ENCODE measurements at places on chromosomes 3 and 15.

DNA sequence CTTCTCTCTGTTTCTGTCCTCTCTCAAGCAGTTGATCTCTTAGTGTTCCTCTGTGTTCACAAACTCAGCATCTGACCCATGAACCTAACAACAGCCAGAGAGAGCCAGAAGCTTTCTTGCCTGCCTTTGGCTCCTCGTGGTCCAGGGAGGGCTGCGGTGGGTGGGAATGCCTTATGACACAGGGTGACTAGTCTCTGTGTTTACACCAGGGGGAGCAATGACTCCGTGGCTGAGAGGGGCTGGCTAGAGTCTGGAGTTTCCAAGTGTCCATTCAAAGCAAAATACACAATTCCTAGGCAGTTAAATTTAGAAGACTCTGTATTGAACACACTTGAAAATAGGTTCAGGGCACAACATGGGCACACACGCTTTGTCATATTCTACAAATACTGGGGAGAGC is 370.0 kb upstream of the FRG2C start:
- DNase-seq, result no peak

DNA sequence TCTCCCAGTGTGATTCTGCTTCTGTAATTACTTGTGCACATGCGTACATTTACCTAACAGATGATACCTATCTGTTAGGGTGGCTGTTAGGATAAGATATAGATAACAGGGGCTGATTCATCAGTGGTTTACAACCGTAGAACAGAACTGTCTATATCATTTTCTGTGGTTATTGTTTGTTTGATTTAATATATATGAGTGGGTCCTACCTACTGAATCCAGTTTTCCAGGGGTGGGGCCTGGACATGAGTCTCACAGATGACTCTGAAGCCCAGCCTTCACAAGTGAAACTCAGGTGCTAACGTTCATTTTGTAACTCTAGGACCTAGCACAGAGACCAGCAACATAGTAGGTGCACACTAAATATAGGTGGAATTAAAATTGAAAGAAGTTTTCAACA is 10.4 kb upstream of the ACAP2 start:
- DNase-seq, result no peak

DNA sequence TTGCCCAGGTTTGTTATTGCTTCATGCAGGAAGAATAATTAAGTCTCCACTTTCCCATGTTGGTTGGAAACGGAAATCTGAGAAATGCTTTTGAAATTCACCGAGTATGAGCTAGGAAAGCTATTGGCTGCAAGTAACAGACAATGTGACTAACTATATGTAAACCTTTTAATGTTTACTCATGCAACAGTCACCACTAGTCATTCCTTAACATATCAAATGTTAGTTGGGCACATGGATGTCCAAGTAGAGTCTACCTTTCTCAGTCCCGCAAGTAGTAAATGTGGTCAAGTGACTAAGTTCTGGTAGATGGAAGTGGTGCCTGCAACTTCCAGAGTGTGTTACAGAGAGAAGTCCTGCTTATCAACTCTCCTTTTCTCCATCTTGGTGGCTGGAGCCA is 52.5 kb downstream of the KLF15 start:
- no peak for DNase-seq

- DNase-seq, result no peak
Observed at GRCh38 chr3:136305879-136306278, 55.7 kb downstream of the PCCB start.

DNA sequence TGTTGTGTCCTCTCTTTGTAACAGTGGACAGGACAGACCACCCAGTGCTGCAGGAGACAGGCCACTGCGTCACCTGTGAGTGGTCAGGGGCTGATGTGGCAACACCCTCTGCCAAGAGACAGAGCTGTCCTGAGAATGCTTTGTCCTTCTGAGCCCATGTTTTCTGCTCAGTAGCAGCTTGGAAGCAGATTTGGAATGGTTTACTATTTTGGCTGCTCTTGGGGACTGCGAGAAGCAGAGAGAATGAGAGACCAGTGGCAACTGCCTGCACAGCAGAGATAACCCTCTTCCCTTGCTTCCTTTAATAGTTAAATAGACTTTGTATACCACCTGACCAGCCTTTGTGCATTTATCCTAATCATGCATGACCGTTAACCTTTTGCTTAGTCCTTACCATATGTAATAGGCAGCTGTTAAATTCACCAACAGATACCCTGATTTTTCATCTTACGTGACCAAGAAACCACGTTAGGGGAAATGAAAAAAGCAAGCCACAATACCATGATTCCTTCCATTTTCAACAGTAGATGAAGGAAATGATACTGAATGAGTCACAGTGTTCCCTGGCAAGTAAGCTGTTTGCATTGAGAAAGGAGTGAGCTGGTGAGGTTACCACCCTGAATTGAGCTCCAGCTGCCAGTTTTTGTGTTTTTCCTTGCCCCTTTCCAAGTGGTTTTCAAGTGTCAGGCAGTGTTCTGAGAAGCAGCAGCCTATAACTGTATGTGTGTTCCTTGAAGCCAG is 35.5 kb downstream of the B3GALNT1 start:
- DNase-seq, result no peak

DNA sequence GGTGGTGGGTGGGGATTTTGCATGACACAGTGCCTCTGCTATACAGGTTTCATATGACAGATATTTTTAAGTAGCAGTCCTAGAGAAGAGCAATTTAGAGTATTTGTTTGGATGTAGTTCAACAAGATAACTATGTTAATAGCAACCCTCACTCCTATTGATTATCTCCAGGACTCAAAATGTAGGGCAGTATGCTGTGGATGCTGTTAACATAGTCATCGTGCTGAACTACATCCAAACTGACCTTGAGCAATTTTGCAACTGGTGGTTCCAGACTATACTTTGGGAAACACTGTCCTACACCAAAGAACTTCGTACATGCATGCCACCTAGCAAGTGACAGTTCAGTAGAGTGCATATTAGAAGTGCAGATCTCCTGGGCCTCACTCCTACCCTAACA is 117.6 kb downstream of the IL5RA start:
- no peak for DNase-seq

GRCh38 chr3:186307594-186308221 is 54.3 kb downstream of the DGKG start:
- peak; percentile 14 for DNase-seq

- DNase-seq, result peak; percentile 55
Observed at GRCh38 chr3:194107107-194107506, 28.8 kb upstream of the HES1 start.

GRCh38 chr15:78570710-78571109 is 5.4 kb downstream of the CHRNA5 start:
- DNase-seq, result no peak

DNA sequence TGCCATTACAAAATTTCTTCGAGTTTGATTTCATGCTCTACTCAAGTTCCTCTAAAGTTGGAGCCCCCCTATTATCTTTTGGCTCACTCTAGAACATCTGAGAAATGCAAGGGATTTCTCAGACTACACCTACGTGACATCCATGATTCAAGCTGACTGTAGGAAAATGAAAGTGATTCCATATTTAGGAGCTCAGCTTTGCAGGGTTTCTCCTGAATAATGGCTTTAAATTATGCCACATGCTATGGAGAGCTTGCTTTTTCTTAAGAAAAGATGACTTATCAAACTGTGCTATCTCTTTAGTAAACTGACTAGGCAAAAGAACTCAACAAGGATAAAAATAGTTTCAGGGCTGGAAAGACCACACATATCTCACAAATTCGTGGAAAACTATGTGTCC is 292.1 kb downstream of the LSAMP start:
- no peak for DNase-seq

DNA sequence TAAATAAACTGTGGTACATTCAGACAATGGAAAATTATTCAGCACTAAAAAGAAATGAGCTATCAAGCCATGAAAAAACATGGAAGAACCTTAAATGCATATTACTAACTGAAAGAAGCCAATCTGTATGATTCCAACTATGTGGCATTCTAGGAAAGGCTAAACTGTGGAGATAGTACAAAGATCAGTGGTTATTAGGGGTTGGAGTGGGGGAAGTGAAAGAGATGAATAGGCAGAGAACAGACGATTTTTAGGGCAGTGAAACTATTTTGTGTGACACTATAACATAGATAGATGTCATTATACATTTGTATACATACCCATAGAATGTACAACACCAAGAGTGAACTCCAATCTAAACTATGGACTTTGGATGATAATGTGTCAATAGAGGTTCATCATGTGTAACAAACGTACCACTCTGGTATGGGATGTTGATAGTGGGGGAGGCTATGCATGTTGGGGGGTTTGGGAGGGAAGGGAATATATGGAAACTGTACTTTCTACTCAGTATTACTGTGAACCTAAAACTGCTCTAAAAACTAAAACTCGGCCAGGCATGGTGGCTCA is 29.0 kb downstream of the RAB27A start:
- DNase-seq, result no peak

- DNase-seq, result no peak
Observed at GRCh38 chr3:13200465-13200864, 127.2 kb upstream of the IQSEC1 start.

DNA sequence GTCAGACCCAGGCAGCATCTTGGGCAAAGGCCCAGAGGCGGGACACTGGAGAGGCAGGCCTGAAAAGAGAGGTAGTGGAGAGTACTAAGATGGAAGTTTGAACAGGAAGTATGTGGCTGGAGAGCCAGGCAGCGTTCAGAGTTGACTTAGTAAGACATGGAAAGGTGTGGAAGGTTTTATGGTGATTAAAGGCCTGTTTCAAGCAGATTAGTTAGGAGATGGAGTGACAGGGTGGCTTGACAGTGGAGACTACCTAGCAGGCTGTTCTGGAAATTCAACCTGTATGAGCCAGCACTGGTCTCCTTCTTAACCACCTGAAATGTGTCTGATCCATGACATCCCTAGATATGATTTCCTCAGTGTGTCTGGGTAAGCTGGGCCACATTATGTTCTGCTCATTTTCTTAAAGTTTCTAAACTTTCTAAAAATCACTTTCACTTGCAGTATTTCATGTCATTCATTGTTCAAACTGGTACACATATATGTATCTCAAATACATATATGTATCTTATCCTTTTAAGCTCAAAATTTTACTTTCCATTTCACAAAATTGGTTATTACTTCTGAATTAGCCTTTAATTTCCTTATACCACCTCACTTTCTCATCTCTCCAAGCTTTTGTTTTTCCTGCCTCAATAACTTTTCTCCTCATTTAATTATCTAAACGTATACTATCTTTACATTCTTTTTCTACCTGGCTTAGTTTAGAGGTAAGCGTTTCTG is 43.4 kb upstream of the ARL14 start:
- no peak for DNase-seq

GRCh38 chr3:16239780-16240179 is 25.0 kb downstream of the DPH3 start:
- DNase-seq, result no peak

GRCh38 chr3:128550471-128551126 is 57.6 kb upstream of the GATA2 start:
- no peak for DNase-seq

- no peak for DNase-seq
Observed at GRCh38 chr15:25408428-25408827, 30.4 kb downstream of the UBE3A start.

Data from stimulated activated naive CD8-positive, alpha-beta T cell treated with anti-CD3 and anti-CD28 coated beads, Interleukin-15, Interleukin-2, amounts not matched to agents 100 U/mL and 50 U/mL, for 24 hours (primary cell).